Activated naive CD4-positive, alpha-beta T cell treated with anti-CD3 and anti-CD28 coated beads, Interleukin-2, amount 10 ng/mL, durations not matched to agents 7 days and 5 days (primary cell): ENCODE measurements at places on chromosomes 6 and 20.

GRCh38 chr6:46323312-46323965 lies 152.7 kb upstream of the ENPP5 start:
- no peak for DNase-seq

GRCh38 chr20:31721408-31722256 lies 1.0 kb downstream of the BCL2L1 start:
- DNase-seq = peak; percentile 28

GRCh38 chr6:124445581-124445980 lies 516.7 kb upstream of the RNF217 start:
- DNase-seq = no peak

GRCh38 chr6:43219814-43220213 lies 9.5 kb downstream of the DNPH1 start:
- DNase-seq = no peak

GRCh38 chr6:2630359-2630758 lies 120.4 kb downstream of the MYLK4 start:
- no peak for DNase-seq
